ENCODE measurements at places on chromosomes 3 and 15. TPM values are rescaled to one million over a fixed set of nuclear protein-coding genes. Genes with fewer than 3 reads are reported as not detected.

- DNase-seq = peak; percentile 32
- H3K4me3 ChIP-seq = no peak overlapping the region
- H3K27me3 ChIP-seq = no peaks in the 10 kb centered on the region
- no peaks in the 10 kb centered on the region for H3K4me1 ChIP-seq
These were observed 17.1 kb downstream of the TJP1 start for GRCh38 chr15:29805043-29805707.

GRCh38 chr3:49689046-49689907 lies at the start of the genes MST1 and RNF123:
MST1 (minus strand) TSS chr3:49689474; CDS start chr3:49688691, 783 bp downstream.
RNF123 (plus strand) TSS chr3:49689557; CDS start chr3:49691166, 1,609 bp downstream.
- H3K36me3 ChIP-seq = no peaks in the 10 kb centered on the region
- peak within 1 kb of the TSS; percentile 100 for H3K4me3 ChIP-seq
- H3K27ac ChIP-seq = peak within 1 kb of the TSS; percentile 31
- H3K27me3 ChIP-seq = no peaks in the 10 kb centered on the region

- H3K4me1 ChIP-seq = peaks cover 3% of the 10 kb centered on the region
- peak; percentile 82 for DNase-seq
- H3K27ac ChIP-seq = no peak overlapping the region
- no peak overlapping the region for H3K4me3 ChIP-seq
- H3K36me3 ChIP-seq = no peaks in the 10 kb centered on the region
- H3K27me3 ChIP-seq = no peaks in the 10 kb centered on the region
These were observed 30.2 kb upstream of the ATOSA start for GRCh38 chr15:52709187-52709981.

DNA sequence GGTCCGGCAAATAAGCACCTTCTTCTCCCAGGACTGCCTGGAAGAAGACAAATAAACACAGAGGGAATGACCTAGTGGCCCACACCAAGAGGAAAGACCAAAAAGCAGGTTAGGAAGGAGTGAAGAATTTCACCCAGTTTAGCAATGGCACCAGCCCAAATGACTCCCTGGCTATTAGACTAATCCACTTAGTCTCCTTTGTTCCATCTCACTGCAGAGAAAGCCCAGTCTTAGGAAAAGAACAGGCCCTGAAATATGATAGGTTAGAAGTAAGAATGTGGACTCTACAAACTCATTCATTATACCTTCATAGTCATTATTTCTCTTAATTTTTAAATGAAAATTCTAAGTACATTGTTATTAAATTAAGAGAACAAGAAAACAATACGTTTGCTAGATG lies 23.2 kb downstream of the SERPINI2 start:
- no peak for DNase-seq
- no peaks in the 10 kb centered on the region for H3K4me1 ChIP-seq
- H3K27ac ChIP-seq = no peak overlapping the region
- H3K27me3 ChIP-seq = no peaks in the 10 kb centered on the region
- H3K4me3 ChIP-seq = no peak overlapping the region

- H3K36me3 ChIP-seq = no peaks in the 10 kb centered on the region
- no peak overlapping the region for H3K4me3 ChIP-seq
- H3K4me1 ChIP-seq = no peaks in the 10 kb centered on the region
- no peak for DNase-seq
- H3K27ac ChIP-seq = no peak overlapping the region
These were observed 9.9 kb upstream of the SH3BP5 start for GRCh38 chr3:15342246-15342645.

DNA sequence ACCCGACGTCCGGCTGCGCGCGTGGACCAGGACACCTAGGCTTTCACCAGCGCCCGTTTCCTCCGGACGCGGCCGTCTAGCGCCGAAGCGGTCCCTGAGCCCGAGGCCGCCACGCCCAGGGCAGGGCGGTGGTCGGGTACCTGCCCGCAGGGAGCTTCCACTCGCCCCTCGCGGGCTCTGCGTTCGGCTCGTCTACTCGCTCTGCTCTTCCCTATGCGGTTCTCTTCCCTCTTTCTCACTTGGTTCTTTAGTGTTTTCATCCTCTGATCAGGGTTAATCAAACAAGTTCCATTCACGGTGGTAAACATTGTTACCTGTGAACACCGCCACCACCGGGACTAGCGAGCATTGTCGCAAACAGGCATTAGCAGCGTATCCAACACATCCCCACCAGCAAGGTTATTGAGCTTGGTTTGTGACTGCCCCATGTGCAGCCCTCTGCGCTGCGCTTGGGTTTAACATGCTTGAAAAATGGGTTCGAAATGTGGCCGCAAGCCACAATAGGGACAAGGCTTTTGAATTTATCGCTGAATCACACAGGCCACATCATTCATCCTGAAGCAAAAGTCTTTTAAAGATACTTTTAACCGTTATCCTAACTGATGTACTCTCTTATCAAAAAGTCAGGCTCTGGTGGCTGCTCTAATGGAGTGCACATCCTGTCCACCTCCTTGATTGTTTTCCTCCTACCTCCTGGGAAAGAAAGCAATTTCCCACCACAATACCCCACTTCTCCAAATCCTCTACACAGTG lies 843 bp upstream of the CD47 start:
- H3K4me3 ChIP-seq = peak overlapping the region; percentile 92
- H3K36me3 ChIP-seq = no peaks in the 10 kb centered on the region
- peaks cover 5% of the 10 kb centered on the region for H3K4me1 ChIP-seq
- H3K27ac ChIP-seq = peak overlapping the region; percentile 92

- no peaks in the 10 kb centered on the region for H3K4me1 ChIP-seq
- H3K36me3 ChIP-seq = no peaks in the 10 kb centered on the region
- no peak overlapping the region for H3K27ac ChIP-seq
- H3K27me3 ChIP-seq = no peaks in the 10 kb centered on the region
- no peak overlapping the region for H3K4me3 ChIP-seq
- DNase-seq = peak; percentile 9
These were observed 105.0 kb downstream of the TPRA1 start for GRCh38 chr3:127485396-127486170.

DNA sequence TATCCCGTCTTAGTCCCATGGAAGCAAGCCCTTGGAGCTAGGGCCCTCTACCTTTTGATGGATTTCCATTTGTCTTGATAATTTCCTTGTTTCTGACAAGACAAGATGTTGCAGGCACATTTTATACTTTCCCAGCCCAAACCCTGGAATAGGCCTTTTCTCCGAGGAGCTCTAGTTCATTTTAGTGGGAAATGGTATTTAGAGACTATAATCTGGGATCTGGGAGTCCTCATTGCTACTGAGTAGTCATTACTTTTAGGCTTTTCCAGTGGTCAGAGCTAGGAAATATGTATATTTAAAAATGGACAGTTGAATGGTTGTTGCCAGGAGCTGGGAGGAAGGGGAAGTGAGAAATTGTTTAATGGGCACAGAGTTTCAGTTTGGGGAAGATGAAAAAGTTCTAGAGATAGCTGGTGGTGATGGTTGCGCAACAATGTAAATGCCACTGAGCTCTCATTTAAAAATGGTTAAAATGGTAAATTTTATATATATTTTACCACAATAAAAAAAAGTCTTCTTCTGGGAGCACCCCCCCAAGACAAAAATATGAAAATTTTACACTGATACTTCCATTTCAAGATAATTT lies 31.6 kb downstream of the MLH1 start:
- DNase-seq = no peak
- no peak overlapping the region for H3K27ac ChIP-seq
- no peak overlapping the region for H3K4me3 ChIP-seq

- H3K4me1 ChIP-seq = peaks cover 12% of the 10 kb centered on the region
- no peak overlapping the region for H3K4me3 ChIP-seq
- no peak for DNase-seq
- no peaks in the 10 kb centered on the region for H3K27me3 ChIP-seq
- H3K27ac ChIP-seq = peak overlapping the region; percentile 85
These were observed 12.0 kb upstream of the ZNF592 start for GRCh38 chr15:84736375-84736774.

- H3K27ac ChIP-seq = no peak overlapping the region
- H3K36me3 ChIP-seq = no peaks in the 10 kb centered on the region
- H3K27me3 ChIP-seq = no peaks in the 10 kb centered on the region
- no peaks in the 10 kb centered on the region for H3K4me1 ChIP-seq
These were observed 149.3 kb downstream of the CACNA1D start for GRCh38 chr3:53643757-53644156.

DNA sequence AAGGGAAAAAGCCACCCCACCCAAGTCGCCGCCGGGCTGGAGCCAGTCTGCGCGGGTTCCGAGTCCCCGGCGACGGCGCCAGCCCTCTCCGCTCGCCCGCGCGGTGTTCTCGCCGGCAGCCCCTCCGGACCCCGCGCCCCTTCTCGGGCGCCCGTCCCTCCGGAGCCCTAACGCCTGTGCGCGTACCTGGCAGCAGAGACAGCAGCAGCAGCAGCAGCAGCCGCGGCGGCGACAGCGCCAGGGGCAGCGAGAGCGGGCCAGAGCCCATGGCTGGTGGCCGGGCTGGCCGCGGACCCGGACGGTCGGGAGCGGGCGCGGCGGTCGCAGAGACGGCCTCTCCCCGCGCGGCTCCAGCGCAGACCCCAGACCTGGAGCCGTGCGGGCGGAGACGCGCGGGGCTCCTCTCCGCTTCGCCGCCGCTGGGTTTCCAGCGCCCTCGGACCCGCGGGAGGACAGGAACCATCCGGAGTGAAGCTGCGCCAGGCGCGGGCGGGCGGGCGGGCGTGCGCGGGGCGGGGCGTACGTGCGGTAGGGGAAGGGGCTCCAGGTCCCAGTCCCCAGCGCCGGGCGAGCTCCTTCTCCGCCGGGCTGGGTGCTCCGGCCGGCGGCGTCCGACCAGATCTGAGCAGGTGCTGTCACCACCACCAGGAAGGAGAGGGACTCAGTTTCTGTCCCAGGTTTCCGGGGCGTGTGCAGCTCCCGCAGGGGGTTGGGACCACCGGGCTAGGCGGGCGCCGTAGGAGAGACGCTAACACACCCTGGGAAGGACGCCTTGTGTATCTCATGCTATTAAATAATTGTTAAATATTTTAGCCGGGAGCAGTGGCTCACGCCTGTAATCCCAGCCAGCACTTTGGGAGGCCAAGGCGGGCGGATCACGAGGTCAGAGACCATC lies at the start of gene CHRNA3:
Gene CHRNA3, minus strand, starts transcription at position 470 of the 895 bp plus-strand sequence. Its CDS starts 202 bp downstream, at position 268.
- no peaks in the 10 kb centered on the region for H3K36me3 ChIP-seq
- H3K27ac ChIP-seq = no peak within 1 kb of the TSS
- peaks cover 34% of the 10 kb centered on the region for H3K27me3 ChIP-seq
- no peaks in the 10 kb centered on the region for H3K4me1 ChIP-seq
- peak within 1 kb of the TSS; percentile 17 for H3K4me3 ChIP-seq

DNA sequence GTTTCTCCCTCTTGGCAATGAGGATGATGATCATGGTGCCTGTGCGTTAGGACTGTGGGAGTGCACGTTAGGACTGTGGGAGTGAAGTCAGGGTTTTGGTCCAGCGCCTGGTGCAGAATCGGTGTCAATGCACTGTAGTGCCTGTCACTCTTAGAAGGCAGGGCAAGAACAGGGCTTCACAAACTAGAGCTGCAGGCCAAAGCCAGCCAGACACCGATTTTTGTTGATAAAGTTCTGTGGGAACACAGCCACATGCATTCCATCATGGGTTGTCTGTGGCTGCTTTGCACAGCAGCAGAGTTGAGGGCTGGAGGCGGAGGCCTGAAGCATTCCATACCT lies 32.6 kb upstream of the NR2C2 start:
- no peak for DNase-seq
- H3K4me3 ChIP-seq = no peak overlapping the region
- no peaks in the 10 kb centered on the region for H3K36me3 ChIP-seq
- no peaks in the 10 kb centered on the region for H3K4me1 ChIP-seq

DNA sequence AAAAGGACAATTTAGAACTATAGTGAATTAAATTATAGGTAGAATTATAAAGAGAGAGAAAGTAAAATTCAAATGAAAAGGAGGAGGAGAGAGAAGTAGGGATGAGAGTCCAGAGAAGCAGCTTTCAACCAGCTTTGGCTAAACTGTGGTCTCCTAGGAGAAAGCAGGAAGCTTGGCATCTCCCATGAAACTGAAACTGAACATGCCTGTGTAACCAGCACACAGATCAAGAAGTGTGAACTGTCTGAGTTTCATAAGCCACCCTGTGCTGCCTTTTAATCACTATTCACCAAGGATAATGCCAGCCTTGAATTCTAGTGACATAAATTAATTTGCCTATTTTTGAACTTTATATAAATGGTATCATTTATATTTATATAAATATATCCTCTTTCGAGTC lies 128.5 kb downstream of the MYRIP start:
- H3K27ac ChIP-seq = no peak overlapping the region
- no peak for DNase-seq
- H3K4me3 ChIP-seq = no peak overlapping the region
- H3K4me1 ChIP-seq = no peaks in the 10 kb centered on the region

GRCh38 chr15:68815598-68815997 lies 5.1 kb downstream of the ANP32A start:
- DNase-seq = peak; percentile 13
- H3K27me3 ChIP-seq = no peaks in the 10 kb centered on the region
- no peak overlapping the region for H3K27ac ChIP-seq
- H3K36me3 ChIP-seq = no peaks in the 10 kb centered on the region
- H3K4me1 ChIP-seq = peaks cover 18% of the 10 kb centered on the region

Gene SLC12A8
- total RNA-seq = 33.7 TPM

Gene TEX264
- total RNA-seq = 92.3 TPM

Gene CCK
- not detected for total RNA-seq

Gene CILP
- total RNA-seq = 8.7 TPM

Gene UCN2
- total RNA-seq = not detected

Gene SPATA12
- 0.27 TPM for total RNA-seq

Gene RAD51
- 10.0 TPM for total RNA-seq

Gene PPP1R14D
- total RNA-seq = 166 TPM

Gene ADAMTS17
- total RNA-seq = 4.2 TPM

Gene FXR1
- 74.5 TPM for total RNA-seq

Gene PAQR9
- not detected for total RNA-seq
